ENCODE measurements at places on chromosomes 13 and 19.

- no peak for DNase-seq
Measured at GRCh38 chr13:113618455-113618854, 33.9 kb downstream of the TFDP1 start.

GRCh38 chr13:112688560-112689302 is 1.1 kb upstream of the ATP11A start:
- DNase-seq, result no peak

GRCh38 chr13:40637643-40638042 is 28.8 kb downstream of the FOXO1 start:
- DNase-seq, result no peak

GRCh38 chr19:588741-589692 is 664 bp upstream of the HCN2 start:
- DNase-seq, result no peak

- DNase-seq, result no peak
Measured at GRCh38 chr19:33291623-33292534, 10.5 kb downstream of the CEBPA start.

DNA sequence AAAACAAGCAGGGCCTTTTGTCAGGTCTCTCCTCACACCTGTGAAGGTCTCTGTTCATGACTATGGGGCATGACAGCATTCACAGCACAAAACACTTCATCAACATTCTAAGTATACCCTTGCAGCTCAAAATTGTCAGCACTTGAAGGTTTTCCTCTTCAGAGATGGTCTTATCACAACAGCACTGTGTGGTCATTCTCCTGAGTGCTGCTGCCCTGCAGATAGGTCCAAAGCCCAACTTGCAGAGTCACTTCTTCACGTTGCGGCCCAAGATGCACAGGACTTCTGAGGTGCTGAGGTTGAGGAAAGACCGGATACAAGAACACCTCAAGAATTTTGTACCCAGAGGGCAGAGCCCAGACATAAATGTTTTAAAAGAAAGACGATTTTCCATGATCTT is 574.5 kb downstream of the UQCRFS1 start:
- DNase-seq, result no peak

DNA sequence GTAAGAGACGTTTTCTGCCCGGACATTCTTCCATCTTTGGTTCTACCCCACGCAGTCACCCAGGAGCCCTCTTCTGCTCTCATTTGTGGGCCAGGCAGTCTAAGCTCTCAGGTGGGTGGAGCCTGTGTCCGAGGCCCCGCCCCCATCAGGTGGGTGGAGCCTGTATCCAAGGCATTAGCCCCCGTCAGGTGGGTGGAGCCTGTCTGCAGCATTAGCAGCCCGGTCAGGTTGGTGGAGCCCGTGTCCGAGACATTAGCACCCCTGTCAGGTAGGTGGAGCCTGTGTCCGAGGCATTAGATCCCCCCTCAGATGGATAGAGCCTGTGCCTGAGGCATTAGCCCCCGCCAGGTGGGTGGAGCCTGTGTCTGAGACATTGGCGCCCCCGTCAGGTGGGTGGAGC is 45.5 kb upstream of the C13orf46 start:
- no peak for DNase-seq

DNA sequence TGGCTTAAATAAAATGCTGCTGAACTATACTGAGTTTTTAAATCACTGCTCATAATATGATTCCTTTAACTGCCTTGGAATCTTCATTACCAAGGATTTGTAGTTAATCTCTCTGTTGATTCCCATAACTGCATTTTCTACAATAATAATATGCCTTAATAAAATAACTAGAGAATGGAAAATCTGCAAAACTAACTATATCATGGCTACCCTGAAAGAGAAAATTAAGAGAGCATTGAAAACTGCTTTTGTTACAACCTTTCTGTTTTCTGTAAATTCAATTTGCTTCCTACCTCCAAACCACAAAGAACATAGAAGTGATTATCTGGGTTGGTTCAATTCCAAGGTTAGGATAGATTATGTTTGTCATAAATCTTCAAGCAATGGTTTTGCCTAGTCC is 202.8 kb upstream of the ATXN8OS start:
- DNase-seq, result no peak

GRCh38 chr19:18161636-18162002 is 8.7 kb downstream of the PIK3R2 start:
- DNase-seq, result no peak

DNA sequence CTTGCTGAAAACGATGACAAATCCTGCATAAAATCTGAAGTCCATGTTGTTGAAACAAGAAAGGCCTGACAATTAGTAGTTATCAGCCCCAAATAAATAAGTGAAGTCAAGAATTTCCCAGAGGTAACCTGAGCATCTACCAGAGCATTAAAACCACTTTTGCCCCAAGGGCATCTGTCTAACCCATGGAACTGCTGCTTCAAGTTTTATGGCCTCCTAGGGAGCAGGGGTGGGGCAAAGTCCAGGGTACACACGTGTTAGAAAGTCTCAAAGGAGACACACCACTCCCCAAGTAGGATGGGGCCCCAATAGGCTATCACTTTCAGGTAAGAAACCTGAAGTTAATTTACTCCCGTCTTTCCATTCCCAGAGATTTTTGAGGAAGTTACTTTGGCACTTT is 81.1 kb downstream of the CACNA1A start:
- peak; percentile 60 for DNase-seq
